Thoracic aorta (tissue), 2 donors: ENCODE measurements at places on chromosomes 16 and 17.

GRCh38 chr16:1550069-1550468 lies 16.6 kb downstream of the TMEM204 start:
- no peak for DNase-seq

GRCh38 chr17:49061524-49061943 lies 64.3 kb downstream of the IGF2BP1 start:
- DNase-seq: no peak

- no peak for DNase-seq
Measured at GRCh38 chr17:43871946-43872690, 25.1 kb downstream of the CD300LG start.

DNA sequence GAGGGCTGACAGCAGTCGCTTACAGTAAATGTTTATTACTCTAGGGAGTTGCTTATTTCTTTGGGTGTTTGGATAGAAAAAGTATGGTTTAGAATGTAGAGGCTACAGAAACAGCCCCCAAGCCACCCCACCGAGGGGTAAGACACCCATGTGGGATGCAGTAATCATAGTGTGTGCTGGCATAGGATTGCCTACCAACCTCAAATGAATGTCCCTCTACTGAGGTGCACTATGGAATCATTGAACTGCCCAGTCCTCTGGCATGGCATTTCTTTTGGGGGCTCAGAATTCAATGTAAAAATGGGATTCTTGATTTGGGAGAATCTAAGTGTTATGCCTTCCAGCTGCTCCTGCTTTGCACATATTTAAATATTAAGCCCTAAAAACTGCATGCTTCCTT lies 46.8 kb downstream of the ZNF267 start:
- no peak for DNase-seq

DNA sequence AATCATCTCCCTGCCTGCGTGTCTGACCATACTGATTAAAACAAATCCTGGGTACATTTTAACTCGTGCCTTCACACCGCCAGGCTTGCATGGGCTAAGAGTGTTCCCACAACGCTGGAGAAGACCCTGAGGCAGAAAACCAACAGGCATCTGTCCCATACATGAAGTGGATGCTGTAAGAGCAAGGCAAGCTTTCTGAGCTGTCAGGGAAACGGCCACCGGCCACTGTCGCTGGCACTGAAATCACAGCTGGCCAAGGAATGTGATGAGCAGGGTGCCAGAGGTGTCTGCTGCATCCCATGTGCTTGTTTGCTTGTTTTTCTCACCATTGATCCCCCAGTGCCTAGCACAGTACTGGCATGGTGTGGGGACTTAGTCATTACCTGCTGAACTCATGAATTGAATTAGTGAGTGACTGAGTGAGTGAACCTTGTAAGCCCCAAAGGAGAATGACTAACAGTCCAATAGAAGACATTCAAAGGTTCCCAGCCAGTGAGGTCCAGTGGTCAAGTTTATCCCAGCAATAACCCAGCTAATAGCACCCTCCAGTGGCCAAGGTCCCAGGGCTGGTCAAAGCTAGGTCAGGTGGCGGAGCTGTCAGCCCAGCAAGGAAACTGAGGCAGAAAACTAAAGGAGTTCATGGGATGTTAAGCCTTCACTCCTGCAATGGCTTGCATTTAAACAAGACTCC lies 92.7 kb upstream of the CDH5 start:
- DNase-seq: no peak

DNA sequence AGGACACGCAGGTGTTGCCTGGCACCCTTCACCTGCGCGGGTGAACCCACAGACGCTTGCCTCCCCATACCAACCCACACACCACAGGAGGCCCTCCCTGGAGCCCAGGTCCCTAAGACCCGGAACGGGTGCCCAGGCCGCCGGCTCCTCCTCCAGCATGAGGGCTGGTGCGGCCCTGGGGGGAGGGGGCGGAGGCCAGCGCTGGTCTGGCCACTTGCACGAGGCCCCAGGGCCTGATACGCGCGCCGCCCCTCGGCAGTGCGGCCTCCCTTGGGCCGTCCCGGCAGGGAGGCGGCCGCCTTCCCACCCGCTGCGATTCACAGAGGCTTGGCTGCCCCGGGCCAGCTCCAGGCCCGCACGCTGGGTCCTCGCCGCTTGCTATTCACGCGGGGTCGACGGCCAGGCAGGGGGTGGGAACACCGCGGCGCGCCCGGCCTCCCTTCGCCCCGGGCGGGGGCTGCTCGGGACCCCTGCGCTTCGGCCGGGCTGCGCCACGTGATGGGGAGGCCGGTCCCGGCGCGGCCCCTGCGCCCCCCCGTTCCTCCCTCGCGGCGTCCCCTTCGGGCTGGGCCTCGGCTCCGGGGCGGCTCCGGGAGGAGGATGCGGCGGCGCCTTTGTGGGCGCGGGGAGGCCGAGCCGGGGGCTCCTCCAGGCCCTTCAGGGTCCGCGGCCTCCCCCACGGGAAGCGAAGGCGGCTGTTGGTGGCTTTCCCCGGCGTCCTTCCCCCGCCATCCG lies 685 bp downstream of the FASN start:
- DNase-seq: no peak

GRCh38 chr16:15996432-15997109 lies 47.2 kb downstream of the ABCC1 start:
- DNase-seq: no peak
